Fibroblast of the aortic adventitia (primary cell): ENCODE measurements at places on chromosomes 12 and 14. TPM values are rescaled to one million over a fixed set of nuclear protein-coding genes. Genes with fewer than 3 reads are reported as not detected.

- DNase-seq = no peak
Measured at GRCh38 chr12:111056618-111057521, 136.5 kb upstream of the MYL2 start.

- DNase-seq = peak; percentile 24
Measured at GRCh38 chr12:43848786-43849185, 12.9 kb downstream of the TMEM117 start.

DNA sequence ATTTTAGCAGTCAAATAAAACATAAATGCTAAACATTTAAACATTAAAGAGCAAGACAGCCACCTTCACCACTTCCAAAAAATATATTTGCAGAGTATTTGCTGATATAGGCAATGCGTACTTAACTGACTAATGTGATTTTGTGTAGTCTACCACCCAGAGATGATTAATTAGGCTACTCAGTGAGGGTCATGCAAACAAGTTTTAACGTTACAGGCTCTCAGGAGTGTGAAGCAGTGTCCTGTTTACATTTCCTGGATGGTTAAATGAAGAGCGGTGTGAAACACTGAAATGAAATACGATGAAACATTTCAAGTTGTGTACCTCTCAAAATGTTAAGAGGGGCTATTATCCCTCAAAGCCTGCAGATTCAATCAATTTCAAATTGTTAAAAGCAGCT lies 165.8 kb upstream of the LRIG3 start:
- no peak for DNase-seq

DNA sequence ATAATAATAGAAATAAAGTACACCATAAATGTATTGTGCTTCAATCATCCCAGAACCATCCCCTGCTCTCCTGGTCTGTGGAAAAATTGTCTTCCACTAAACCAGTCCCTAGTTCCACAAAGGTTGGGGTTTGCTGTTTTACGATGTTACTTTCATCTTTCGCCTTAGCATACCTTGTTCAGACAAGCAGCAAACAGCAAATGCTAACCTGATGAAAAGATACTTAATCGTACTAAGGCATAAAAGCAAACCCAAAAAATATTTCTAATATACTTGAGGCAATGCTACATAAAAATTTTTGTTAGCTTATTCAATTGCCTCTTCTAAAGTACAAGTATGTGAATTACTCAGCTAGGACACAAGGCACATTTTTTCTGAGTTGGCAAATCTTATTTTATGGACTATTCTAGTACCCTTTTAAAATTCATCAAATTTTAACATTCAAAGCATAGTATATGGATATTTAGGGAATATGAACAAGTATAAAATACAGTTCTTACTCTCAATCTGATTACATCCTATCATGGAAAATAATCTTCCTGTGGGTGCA lies 97.1 kb upstream of the PLEKHG7 start:
- peak; percentile 11 for DNase-seq

DNA sequence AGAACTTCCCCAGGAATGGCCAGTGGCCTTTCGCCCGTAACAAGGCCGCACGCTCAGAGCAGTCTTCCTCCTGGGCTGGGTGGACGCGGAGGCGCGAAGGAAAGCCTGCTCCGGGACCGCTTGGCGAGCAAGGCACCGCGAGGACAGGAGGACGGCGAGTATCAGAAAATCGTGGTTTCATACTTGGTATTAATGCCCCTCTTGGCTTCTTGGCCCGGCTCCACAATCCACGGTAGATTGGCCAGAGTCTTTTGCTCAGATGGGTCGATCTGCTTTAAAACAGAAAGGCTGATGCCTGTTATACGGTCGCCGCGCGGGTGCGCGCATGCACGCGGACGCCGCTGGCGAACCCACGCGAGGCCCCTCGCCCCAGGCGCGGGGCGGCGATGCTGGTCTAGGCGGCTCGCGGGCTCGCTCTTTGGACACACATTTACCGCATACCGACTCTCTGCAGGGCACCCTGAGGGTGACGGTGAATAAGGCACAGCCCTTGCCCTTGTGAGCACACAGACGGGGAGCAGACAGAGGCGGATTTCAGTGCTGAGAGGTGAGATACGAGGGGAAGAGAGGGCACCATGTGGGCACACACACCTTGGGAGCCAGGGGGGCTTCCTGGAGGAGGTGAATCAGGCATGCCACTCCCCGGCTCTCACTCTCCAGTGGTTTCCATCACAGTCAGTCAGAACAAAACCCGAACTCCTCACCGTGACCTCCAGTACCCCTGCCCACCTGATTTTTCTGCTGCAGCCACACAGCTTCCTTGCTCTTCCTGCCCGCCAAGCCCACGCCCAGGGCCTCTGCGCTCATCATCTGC lies 100.7 kb downstream of the APAF1 start:
- peak; percentile 27 for DNase-seq

DNA sequence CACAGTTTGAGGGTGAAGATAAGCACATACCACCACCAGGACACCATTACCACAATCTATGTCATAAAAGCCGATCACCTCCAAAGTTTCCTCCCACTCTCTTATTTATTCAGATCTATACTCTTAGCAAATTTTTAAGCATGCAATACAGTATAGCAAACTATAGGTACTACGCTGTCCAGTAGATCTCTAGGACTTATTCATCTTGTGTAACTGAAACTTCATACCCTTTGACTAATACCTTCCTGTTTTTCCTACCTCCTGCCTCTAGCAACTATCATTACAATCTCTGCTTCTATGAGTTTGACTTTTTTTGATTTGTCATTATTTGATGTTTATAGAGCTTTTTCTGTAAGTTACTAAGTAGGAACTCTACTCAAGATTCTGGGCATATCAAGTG lies 84.5 kb upstream of the MANSC4 start:
- DNase-seq = no peak

PRIMA1 gene
- 0.08 TPM in 1 of 2 replicates, not detected in the other for total RNA-seq
